ENCODE measurements at places on chromosomes 3 and 15. TPM values are rescaled to one million over a fixed set of nuclear protein-coding genes. Genes with fewer than 3 reads are reported as not detected.

DNA sequence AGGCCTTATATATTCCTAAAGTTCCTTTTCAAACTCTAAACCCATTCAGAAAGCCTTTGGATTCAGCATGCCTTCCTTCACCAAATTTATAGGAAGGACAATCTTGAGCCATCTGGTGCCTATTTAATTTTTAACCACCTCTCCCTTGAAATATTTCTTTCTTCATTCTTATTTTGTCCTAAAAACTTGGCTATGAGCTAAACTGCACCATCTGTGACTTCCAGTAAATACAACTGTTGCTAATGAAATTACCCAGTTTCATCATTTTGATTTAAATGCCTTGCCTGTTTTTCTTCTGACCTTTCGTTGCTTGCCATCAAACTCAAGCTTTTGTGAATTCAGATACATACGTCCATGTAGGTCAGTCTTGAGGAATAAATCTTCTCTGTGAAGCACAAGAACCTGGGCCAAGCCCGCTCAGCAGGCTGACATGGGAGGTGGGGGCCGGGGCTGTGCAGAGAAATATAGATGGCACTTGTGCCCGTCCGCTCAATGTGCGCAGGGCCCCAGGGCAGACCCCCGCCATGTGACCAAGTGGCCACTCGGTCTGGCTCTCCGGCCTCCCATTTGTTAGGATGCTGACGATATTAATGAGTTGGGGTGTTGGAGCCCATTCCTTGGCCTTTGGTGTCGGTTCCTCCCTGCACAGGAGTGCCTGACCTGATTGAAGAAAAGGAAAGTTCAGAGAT lies 335.9 kb downstream of the VPS13C start:
- no peak for DNase-seq

The CCDC33 gene
- 0.58 TPM for total RNA-seq

DNA sequence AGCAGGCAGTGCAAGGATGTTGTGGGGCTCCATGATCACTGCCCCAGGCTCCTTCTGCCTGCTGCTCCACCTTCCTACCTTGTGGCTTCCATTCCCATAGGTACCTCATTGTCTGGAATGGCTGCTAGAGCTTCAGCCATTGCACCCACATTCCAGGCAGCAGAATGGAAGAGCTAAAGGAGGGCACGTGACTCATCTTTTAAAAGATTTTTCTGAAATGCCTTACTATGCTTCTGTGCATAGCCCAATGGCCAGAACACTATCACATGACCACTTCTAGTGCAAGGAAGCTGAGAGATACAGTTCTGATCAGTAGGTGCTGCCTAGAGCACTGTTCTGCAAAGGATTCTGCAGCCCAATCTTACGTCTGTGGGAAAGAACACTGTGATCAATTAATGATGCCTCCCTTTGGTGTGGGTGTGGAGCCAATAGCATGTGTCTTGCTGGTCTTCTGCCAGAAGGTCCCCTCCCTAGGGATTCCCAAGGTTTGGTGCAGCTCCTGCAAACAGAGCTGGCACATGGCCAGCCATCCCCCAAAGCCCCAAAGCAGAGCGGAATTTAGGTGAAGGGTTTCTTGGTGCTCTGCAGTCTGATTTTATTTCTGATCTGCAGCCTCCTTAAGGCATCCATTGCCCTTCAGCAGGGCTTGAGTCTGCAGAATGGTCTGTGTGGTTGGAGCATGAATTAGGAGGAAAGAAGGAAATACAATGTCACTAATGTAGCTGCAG lies 34.4 kb downstream of the SPSB4 start:
- no peak for DNase-seq

DNA sequence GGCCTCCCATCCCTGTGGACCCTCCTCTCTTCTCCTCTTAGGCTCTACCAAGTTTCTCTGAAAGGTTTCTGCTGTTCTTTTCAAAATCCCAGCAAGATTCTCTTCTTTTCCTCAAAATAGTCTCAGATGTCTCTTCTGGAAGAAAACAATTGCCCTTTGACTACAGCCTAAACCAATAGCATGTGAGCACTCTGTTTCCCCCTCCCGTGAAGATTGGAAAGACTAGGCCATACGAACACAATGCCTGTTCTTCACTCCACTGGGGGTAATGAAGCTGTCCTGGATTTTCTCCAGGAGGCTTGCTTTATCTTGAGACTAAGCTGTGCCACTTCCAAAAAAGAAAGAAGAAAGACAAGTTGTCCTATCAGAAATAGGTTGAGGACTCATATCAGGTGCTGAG lies 178.7 kb upstream of the MCTP2 start:
- DNase-seq = no peak

The TERB2 gene
- not detected for total RNA-seq

GRCh38 chr3:49654955-49655556 lies 19.1 kb upstream of the APEH start:
- no peak for DNase-seq

The CORO2B gene
- total RNA-seq = 1.2 TPM

The GOLGA6L9 gene
- total RNA-seq = 13.6 TPM

DNA sequence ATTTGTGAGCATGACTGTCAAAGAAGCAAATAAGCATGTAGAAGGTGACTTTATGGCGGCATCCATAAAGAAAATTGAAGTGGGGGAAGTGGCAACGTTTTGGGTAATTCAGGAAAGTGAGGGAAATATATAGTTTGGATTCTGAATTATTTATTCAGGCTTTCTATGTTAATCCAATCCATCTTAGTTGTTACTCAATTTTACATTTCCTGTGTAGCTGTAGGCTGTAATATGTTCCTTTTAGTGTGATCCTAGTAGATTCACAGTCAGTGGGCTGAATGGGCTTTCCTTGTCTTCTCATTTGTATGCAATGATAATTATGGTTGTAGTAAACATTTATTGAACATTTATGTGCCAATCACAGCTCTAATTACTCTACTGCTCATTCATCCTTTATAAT lies 654.1 kb downstream of the EDEM1 start:
- DNase-seq = no peak

GRCh38 chr15:27490867-27491595 lies 520.0 kb downstream of the GABRG3 start:
- DNase-seq = no peak

GRCh38 chr3:191068946-191069813 lies 129.9 kb upstream of the OSTN start:
- DNase-seq = no peak

Data from stomach (tissue), 19 donors.